ENCODE measurements at places on chromosomes 4 and X.
A peak's percentile ranks its signal among the peaks of the same experiment; 100 is the strongest.

DNA sequence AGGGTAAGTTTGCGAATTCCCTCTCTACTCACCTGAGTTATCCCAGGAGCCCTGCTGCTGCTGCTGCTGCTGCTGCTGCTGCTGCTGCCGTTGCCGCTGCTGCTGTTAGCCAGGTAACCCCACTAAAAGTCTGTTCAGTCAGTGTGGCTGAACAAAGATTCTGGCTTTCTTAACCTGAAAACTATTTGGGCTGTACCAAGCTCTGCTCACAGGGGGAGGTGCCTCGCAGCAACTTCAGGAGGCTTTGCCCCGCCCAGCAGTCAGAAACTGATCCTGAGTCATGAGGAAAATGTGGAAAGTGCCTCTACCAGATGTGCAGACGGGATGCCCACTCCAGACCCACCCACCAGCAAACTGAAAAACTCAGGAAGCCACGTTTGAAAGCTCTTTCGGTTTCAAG lies at the start of gene CAPN6:
TSS of gene CAPN6 (minus strand) at position 145 of the 400 bp plus-strand sequence. CDS start 6,547 bp downstream, outside the sequence.
- no peak for DNase-seq

DNA sequence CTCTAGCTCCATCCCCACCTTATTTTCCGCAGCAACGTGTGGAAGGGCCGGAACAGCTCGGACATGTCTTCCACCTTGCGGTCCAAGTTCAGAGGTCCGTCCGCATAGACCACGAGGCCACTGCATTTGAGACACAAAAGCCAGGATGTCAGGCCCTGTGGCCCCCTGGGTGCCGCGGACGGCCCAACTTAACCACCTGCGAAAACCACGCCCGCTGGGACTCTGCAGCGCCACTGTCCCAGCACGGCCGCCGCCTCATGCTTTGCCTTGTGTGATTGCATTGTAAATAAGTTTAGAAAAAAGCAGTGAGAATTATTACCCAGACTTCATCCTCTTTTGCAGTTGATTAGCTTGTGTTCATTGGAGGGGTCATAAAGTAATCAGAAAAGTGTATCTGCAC lies 58.2 kb upstream of the MXD4 start:
- DNase-seq: no peak

GRCh38 chrX:40307871-40308270 lies 210.1 kb upstream of the BCOR start:
- no peak for DNase-seq

DNA sequence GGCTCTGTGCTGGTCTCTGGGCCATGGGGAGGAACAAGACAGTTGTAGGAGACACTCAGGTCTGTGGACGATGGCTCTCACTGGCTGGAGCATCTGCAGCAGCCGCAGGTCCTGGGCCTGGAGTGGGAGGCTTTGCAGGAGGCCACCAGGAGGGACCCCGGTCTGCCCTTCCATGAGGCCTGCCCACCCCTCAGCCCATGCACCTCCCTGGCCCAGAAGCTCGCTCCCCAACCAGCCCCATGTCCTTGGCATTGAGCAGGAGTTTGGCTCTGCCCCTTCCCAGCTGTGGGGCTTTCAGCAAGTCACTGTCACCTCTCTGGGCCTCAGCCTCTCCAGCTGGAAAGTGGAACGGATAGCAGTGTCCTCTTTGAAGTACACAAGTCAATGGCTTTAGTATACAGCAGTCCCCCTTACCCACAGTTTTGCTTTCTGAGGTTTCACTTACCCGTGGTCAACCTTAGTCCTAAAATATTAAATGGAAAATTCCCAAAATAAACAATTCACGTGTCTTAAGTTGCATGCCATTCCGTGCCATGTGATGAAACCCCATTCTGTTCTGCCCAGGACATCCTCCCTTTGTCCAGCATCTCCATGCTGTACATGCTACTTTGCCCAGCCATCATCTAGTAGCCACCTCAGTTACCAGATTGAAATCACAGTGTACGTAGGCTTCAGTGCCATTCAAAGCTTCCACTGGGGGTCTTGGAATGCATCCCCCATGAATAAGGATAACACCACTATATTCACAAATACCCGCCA lies 104.0 kb downstream of the CPZ start:
- DNase-seq: peak; percentile 53

- no peak for DNase-seq
Measured at GRCh38 chr4:126790633-126791032, 842.1 kb upstream of the INTU start.

DNA sequence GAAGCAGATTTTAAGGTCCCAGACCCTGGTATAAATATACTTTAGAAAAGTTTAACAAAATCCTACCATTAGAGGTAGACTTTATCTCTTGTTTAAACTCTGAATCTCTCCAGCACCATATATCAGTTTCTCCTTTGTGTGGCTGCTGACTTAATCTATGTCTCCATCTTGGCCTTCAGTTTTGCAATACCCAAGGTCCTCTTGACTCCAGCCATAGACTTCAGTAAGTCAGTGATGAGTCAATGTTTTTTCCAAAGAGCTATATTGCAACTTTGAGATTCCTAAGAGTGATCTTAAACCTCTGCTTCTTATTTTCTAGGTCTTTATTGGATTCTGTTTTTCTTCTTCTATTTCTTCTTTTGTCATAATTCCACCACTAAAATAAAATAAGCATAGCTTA lies 50.8 kb upstream of the ADGRL3 start:
- no peak for DNase-seq

GRCh38 chrX:70755850-70756249 lies 152.7 kb downstream of the TEX11 start:
- DNase-seq: peak; percentile 81

GRCh38 chr4:187598196-187598595 lies 397.4 kb upstream of the ZFP42 start:
- DNase-seq: no peak

Measured in activated effector memory CD4-positive, alpha-beta T cell treated with anti-CD3 and anti-CD28 coated beads, Interleukin-2, amount 50 U/mL, for 16 hours (primary cell).